Right kidney (tissue), 9 donors: ENCODE measurements at places on chromosomes 4 and X.

DNA sequence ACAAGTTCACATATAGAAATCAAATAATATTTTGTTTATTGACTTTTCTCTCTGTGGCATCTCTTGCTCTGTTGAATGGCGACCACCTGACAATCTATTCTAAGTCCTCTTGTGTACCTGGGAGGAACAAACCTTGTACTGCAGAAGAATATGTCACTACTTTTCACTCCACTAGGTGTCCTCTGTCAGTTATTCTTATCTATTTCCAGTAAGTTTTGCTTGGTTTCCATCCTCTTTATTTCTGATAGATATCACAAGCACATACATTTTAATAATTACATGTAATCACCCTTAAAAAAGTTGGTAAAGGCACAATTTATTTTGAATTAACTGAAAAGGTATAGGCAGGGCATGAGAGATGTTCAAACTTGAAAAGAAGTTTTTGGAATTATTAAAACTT lies 238.4 kb downstream of the SNCA start:
- no peak for DNase-seq

DNA sequence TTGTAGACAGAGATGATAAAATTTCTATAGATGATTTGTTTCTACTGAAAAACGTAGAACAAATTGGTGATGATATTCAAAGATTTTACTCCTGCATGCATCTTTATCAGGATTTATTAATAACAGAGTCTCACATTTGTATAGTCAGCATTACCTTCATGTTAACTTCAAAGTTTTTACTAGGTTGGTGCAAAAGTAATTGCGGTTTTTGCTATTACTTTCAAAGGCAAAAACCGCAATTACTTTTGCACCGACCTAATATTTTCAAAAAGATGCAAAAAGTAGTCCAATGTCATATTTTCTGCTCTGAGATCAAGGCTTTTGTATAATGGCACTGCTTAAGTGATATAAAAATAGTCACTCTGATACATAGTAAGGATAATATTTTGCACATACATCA lies 536.4 kb upstream of the ADGRL3 start:
- no peak for DNase-seq

- no peak for DNase-seq
Measured at GRCh38 chr4:159159611-159160010, 56.7 kb downstream of the RAPGEF2 start.

DNA sequence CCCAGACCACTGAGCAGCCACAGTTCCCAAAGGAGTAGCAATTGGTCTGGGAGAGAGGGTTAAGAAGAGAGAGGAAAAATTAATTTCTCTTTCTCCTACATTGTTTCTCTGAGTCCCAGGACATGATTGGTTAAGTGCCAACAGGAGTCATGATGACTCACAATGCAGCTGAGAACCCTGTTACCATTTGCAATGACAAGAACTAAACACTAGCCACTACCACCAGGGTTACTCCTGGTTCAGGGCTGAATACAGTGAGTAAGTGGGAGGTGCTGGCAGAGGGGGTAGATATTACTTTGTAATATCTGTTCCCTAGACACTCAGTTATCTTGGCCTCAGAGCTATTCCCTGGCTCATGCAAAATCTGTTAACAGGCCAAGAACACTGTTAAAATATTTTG lies 18.0 kb downstream of the ETDC start:
- DNase-seq = no peak

DNA sequence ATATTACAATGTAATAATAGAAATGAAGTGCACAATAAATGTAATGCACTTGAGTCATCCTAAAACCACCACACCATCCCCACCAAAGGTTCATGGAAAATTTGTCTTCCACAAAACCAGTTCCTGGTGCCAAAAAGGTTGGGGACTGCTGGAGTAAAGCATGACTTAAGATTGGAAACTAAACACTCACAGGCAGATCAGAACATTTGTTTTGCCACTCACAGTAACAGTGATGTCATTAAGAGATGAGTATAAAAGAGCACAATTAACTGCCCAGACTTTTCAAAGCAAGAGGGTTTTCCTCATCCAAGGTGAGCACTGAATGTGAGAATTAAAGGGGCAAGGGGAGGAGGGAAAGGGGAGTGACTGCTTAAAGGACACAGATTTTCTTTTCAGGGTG lies 35.6 kb downstream of the MAP7D3 start:
- DNase-seq = no peak

DNA sequence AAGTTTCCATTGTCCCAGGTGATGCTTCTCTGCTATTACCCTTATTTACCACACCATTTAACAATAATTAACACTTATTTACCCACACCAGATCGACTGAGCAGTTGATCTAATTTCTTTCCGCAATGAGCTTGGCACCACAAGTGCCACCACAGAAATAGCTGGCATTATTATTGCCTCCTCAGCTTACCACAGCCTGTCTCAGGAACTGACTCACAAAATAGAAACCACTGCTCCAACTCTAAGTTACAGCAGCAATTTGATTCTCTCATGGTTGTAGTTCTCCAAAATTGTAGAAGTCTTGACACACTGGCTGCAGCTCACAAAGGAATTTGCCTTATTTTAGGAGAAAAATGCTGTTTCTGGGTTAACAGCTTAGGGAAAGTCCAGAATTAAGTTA lies 22.5 kb downstream of the ZNF721 start:
- DNase-seq = no peak

- DNase-seq = no peak
Measured at GRCh38 chr4:128462103-128462783, 174.6 kb upstream of the PGRMC2 start.

DNA sequence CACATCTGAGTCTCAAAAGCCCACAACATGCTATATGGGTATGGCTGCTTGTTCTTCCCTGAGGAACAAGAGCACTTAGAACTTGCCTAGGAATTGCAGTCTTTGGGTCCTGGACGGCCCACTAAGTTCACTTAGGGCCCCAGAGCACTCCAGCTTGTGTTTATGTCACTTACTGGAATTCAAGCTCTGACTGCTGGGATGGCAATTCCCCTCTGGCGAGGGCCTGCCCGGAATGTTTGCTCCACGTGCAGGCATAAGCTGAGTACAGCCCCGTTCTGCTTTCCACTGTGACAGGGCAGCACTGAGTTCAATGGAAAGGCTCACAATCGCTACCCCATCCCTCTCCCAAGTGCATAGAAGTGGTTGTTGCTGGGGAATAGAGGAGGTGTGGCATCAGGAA lies 25.9 kb upstream of the RASSF6 start:
- DNase-seq = no peak

GRCh38 chrX:151982222-151982621 lies 7.7 kb upstream of the GABRE start:
- no peak for DNase-seq

GRCh38 chr4:123846561-123846960 lies 450.0 kb downstream of the SPRY1 start:
- DNase-seq = no peak

DNA sequence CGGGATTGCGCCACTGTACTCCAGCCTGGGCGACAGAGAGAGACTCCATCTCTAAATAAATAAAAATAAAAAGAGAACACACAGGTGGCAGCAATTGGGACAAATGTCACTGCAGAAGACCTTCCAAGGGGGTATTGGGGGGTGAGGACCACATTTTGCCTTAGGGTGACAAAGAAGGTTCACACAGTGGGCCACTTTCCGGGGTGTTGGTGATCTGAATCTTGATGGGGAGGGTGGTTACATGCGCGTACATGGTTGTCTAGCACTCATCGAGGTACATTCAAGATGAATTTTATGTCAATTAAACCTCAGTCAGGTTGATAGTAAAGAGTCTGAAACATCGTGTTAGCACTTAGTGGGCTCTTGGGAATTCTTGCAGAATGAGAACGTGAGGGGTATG lies 20.5 kb upstream of the TMSB4X start:
- DNase-seq = no peak

- no peak for DNase-seq
Measured at GRCh38 chr4:32503241-32503640, 1783.1 kb downstream of the PCDH7 start.

GRCh38 chrX:117120700-117121099 lies 657.9 kb upstream of the CT83 start:
- DNase-seq = no peak

DNA sequence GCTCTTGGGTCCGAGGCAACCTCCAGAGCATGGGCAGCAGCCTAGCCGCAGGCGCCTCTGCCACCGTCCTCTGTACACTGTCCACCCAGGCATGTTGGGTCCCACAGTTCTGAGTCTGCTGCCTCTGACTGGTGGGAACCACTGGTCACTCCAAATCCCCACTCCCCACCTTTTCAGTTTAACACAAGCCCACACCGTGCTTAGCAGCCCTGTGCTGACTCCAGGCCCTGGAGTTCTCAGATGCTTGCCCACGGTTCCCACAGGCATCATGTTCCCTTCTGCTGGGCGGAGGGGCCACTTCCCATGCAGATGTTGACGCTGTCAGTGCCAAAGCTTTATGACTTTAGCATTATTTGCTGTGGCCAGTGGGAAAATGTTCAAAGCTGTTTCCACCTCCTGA lies 104.5 kb downstream of the SCD5 start:
- no peak for DNase-seq

DNA sequence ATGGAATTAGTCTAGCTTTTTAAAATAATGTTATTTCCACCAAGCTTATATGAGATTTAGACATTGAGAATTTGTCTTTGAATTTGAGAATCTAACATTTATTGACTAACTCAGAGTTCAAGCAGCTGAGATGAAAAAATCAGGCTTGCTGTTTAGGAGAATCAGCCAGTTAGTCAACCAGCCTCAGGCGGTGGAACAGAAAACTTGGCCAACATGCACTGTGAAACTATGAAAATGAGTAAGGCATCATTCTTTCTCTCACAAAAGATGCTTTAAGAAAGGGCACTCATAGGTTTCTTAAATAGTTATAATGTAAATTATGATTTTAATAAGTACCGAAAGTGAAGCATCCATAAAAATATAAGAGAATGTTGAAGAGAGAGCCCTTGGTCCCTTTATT lies 84.2 kb downstream of the NFKB1 start:
- no peak for DNase-seq

GRCh38 chr4:185395238-185395955 lies at the start of gene LRP2BP:
TSS of gene LRP2BP (minus strand) at chr4:185395924. CDS start at chr4:185378186, 17,738 bp downstream.
- no peak for DNase-seq

DNA sequence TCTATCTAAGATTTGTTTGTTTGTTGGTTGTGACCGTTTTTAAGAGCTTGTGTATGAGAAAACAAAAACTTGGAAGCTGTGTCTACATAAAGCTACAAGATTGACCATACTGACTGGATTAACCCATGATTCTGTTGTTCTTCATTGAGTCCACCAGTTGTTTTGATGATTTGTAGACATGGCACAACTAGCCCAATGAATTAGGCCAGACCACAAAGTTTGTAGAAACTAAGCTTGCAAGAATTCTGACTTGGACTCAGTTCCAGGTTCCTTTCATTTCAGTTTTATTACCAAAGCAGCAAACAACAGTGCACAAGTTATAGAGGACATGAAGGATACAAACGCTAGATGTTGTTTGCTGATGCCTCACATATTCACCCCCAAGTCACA lies 119.3 kb downstream of the RASGEF1B start:
- DNase-seq = no peak

- DNase-seq = no peak
Measured at GRCh38 chrX:111376897-111377578, 35.0 kb downstream of the DCX start.

DNA sequence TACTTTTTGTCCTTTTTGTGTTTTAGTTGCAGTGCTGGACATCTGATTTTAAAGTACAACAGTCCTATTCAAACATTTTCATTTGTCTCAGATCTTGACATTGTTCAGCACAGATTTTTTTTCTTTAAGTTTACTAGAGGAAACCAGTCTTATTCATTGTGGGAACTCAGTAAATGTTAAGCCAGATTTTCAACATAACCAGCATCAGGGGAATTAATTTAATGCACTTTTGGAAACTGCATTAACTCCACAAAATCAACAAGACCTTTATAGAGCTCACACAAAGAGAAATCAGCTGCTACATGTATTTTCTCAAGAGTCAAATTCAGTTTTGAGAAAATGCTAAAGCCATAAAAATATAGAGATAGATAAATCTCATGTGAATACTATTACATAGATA lies 9.9 kb downstream of the CPE start:
- no peak for DNase-seq

DNA sequence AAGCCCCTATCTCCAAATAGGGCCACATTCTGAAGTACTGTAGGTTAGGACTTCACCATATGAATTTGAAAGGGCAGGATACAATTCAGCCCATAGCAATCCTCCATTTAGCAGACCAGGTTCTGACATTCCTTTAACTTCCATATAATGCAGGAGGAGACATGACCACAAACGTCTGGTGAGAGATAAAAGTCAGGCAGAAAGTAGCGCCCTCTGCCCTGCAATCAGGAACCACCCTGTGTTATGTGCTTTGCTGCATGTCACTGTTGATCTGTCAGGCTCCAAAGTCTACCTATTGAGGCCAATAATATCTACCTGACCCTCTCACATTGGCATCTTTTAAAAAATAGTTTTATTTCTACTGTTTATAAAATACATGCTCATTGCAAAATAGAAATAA lies 30.2 kb upstream of the SEPSECS start:
- no peak for DNase-seq

GRCh38 chr4:73901031-73901430 lies 31.8 kb downstream of the CXCL1 start:
- DNase-seq = no peak

GRCh38 chr4:96063639-96064038 lies 223.7 kb downstream of the PDHA2 start:
- no peak for DNase-seq
